DMS153 (cell line): ENCODE measurements at places on chromosomes 1 and 21.

DNA sequence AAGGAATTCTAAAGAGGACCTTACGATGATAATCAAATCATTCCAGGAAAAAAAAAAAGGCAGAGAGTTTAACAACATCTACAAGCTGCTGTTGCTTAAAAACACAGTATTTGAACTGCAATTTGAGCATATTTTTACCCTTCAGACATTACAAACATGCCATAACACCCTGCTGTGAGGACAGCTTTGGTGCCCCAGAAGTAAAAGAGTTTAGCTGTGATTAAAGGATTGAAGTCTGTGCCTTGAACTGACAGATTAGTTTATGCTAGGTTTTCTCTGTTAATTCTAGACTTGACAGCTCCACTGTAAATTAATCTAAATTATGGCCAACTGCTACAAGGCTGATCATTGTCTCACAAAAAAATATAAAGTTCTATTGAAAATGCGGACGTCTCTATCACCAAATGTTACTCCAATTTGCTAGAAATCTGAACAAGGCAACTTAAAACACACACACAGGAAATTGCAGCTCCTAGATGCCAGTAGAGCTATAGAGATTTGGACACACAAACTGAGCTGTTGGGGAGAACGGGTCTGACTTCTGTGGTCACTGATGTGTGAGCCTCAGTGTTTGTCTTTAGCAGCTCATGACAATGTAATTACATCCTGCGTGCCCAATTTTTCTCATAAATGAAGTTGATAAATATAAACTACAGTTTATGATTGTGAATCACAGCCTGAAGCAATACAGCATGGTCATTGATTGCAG is 217.9 kb downstream of the NTNG1 start:
- no peak for DNase-seq

DNA sequence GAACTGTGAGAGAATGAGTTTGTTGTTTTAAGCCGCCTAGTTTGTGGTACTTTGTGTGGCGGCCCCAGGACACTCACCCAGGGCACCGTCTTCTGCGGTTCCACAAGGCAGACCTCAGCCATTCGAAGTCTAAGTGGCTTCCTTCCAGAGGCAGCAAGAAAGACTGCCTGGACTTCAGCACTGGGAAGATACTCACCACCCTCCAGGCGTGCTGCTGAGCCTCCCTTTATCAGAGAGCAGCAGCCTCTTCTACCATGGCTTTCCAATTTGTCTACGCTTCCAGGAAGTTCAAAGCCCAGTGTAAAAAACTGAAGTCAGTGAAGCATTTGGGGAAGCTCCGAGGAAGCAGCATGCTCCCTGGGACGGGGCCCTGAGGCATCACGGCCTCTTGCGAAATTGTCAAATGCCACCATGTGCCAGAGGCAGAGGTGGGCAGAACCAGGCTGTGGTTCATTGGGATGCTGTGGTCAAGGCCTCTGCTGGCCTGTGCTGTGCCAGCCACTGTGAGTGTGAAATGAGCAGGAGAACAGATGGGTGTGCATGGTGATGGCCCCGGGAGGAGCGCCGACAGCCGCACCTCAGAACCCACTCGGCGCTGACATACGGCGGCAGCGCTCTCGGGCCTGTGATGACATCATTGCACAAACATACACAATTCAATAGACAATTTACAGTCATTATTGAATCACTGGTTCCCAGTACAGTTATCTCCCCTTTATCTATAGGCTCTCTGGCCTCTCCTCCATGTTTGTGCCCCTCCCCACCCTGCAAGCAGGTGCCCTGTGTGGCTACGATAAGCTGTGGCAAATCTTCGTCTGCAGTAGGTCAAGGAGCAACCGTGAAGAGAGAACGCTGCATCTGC is 110.4 kb downstream of the PDE9A start:
- no peak for DNase-seq

- no peak for DNase-seq
Observed at GRCh38 chr1:243595527-243596210, 254.4 kb downstream of the AKT3 start.

GRCh38 chr1:111793923-111794322 is 38.2 kb downstream of the DDX20 start:
- no peak for DNase-seq

GRCh38 chr1:8794605-8795004 is 22.8 kb downstream of the RERE start:
- DNase-seq, result peak; percentile 38
